IPS DF 6.9 (cell line): ENCODE measurements at places on chromosomes 12 and 14.

DNA sequence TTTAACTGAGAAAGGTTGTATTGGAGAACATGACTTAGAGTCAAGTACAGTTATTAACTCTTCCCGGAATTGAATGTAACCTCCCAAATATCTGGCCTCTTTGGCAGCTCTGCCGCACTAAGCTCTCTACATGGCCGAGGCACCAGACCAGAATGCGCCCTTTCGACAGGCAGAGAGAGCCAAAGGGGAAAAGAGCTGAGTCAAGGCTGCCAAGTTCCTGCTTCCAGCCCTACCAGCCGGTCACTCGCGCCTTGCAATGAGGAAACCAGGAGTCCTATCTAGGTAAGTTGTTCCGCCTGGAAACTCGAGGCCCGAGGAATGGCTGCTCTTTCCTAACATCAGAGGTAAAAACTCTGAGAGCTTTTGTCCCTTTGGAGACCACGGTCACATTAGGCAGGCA lies 172.2 kb downstream of the BRMS1L start:
- no peak for DNase-seq

DNA sequence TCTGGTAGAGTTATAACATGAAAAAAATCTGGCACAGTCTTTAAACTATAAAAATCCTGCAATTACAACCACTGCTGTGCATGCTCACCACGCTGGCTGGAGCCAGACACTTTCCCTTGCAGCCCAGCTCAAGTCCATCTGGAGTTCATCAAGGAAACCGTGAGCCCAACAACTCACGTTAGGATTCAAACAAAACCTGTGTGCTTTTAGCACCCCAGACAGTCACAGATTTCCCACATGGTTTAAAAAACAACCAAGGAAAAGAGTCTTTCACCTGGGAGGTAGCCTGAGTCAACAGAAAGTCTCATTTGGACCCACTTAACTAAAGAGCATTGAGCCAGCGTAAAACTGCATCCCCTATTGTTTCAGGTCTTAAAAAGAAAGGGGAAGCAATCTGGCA lies 4.7 kb downstream of the LRIG3 start:
- DNase-seq: no peak

GRCh38 chr12:563250-563781 lies 99.9 kb downstream of the NINJ2 start:
- DNase-seq: no peak

DNA sequence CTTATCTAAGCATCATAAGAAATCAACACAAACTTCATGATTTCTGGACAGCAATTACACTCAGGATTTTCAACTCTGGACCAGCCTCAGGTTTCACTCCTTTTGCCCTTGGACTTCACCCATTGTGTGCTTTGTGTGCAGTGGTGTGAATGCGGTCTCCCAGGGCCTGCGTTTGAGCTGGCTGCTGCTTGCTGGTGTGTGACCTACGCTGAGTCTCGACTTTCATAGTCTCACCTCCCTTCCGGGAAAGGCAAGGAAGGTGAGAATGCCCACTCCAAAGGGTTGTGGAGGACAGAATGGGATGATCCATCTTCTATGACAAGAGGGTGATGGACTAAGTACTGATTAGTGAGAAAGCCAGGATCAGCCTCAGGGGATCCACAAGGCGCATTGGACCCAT lies 228.8 kb downstream of the C12orf75 start:
- no peak for DNase-seq

- peak; percentile 22 for DNase-seq
These were observed 151.4 kb upstream of the SSTR1 start for GRCh38 chr14:38056270-38056669.

GRCh38 chr14:71141701-71142374 lies 234.6 kb downstream of the PCNX1 start:
- DNase-seq: no peak

- DNase-seq: no peak
These were observed 14.5 kb downstream of the KRAS start for GRCh38 chr12:25236190-25236589.

DNA sequence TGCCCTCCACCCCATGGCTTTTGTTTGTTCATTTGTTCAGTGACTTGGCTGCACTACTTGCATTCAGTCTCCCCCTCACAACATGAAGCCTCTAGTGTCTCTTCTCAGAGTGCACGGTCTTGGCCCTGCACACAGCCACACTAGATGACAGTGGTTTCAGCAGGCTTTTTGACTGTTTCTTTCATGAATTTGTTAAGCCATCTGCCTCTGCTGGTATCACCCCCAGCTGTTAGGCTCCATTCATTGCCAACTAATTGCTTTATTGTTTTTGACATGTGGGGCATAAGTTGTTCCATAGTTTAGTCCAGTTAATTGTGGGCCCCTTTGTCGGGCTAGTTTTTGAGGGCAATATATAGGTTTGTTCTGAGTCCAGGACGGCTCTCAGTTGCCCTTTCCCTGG lies 18.8 kb downstream of the OS9 start:
- no peak for DNase-seq

DNA sequence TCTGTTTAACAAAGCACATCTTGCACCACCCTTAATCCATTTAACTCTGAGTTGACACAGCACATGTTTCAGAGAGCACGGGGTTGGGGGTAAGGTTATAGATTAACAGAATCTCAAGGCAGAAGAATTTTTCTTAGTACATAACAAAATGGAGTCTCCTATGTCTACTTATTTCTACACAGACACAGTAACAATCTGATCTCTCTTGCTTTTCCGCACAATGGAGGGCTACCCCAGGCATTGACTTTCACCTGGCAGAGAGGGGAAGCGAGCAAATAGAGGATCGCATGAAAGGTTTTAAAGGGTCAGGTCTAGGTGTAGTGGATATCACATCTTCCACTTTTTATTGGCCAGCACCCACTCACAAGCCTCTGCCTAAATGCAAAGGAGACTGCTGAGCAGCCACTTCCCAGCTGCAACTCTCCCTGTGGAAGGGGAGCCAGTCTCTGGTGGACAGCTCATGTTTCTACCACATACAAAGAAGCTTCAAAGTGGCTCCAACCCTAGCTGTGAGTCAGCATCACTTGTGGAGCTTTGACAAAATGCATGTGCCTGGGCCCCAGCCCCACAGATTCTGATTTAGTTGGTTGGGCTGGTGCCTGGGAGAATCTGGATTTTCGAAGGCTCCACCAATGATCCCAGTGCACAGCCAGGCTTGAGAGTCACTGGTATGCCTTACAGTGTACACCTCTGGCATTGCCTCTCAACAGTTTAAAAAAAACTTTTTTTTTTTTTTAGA lies 7.2 kb upstream of the FNTB start:
- DNase-seq: no peak

DNA sequence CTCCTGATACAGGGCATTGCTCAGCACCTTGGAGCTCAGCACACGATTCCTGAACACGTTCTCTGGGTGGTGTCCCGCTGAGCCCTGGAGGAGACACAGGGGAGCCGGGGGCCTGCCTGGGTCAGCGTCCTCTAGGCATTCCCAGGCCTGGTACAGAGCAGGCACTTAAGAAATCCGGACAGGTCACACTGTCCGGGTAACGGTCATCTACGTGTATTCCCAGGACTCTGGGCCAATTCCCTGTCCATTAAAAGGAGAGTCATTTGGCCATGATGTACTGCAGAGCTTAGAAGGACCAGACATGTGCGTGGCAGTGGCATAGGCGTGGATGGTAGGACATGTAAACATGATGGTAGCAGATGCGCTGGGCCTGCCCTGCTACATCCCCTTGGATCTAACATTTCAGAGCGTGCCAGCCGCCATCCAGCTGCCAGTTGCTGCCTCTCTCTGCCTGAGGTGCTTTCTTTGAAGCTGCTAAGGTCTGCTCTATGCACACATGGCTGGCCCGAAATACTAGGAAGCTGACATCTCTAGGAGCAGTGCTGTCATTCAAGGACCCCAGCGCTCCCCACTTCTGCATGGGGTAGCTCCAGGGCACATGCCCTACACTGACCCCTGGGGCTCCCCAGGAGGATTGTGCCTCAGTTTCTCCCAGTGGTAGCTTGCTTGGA lies 273.1 kb upstream of the RTL1 start:
- no peak for DNase-seq

DNA sequence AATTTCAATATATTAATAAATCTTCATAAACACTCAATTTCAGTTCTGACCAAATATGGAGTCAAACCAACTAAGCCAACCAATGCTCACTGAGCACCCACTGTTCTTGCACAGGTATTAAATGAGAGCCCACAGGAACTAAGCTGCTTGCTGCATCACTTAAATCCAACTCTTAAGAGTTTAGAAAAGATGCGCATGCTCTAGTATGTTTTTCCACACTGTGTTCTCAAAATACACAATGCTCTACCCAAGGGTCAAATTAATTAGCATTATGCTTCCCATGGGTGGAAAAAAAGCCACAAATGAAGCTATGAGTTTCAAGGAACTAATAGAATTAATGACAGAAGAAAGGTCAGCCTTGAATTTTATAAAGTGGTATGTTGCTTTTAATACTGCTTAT lies 3.7 kb upstream of the GPHB5 start:
- DNase-seq: no peak
